ENCODE measurements at places on chromosomes 4 and X.

DNA sequence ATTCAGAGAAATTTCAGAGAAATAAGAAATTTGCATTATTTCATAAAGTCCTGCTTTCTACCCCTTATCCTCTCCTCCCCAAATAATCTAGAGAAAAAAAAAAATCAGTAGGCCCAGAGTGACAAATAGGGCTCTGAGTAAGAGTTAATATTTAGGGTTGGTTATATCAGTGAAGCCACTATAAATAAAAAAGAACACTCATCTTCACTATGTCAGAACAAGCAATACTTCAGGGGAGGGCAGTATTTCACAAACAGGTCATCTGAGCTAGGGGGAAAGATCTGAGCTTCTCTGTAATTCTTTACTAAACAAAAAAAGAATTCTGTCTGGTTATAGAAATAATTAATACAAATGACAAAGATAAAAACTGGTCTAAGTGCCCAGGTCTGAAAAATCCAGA, 39.4 kb downstream of the PDE5A start:
- peak; percentile 19 for DNase-seq

- no peak for DNase-seq
Measured at GRCh38 chr4:145195167-145195952, 15.0 kb upstream of the OTUD4 start.

DNA sequence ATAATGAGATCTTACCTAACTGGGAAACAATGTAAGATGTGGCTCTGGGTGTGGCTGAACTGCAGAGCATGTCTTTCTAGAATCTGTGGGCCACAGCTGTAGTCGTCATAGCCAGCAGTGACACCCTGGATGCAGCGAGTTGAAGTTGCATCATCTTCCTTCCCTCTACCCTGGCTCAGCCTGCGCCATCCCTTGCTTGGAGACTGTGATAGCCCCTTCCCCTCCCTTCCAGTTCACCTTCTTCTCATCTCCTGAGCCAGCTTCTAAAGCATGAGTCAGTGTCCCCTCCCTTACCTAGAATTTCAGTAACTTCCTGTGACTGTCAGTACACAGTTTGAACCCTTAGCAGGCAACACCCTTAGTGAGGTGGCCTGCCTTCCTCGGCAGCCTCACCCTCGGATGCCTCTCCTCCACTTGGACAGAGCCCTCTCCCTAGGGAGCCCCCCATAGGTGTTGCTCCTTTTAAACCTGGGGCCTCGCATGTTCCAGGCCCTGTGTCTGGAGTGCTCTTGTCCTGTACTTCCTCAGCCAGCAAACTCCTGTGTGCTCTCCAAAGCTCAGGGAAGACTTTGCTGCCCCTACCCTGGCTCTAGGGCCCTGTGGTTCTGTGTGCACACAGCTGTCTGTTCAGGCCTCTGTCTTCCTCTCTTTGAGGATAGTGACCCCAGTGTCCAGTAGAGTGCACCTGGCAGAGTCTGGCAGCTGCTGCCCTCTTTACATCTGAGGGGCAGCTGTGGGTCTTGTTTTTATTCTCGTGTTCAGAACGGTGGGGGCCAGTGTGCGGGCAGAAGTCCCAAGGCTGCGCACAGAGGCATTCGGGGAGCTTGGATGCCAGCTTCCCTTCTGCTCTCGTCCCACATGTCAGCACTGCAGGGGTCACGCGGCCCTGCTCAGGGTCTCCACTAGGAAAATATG, 43.7 kb upstream of the TADA2B start:
- DNase-seq: no peak

- DNase-seq: no peak
Measured at GRCh38 chr4:74042681-74043080, 4.2 kb upstream of the CXCL3 start.

DNA sequence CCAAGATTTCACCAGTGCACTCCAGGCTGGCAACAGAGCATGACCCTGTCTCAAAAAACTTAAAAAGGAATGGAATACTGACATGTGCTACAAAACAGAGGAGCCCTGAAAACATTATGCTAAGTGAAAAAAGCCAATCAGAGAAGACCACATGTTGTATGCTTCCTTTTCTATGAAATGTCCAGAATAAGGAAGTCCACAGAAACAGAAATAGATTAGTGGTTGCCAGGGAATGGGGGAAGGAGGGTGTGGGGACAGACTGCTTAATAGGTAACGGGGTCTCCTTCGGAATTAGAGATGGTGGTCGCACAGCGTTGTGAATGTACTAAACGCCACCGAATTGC, 30.1 kb upstream of the KIAA0232 start:
- DNase-seq: no peak

- DNase-seq: peak; percentile 22
Measured at GRCh38 chrX:54358424-54359211, 772 bp upstream of the WNK3 start.

GRCh38 chrX:110089656-110090403, 86.9 kb downstream of the TMEM164 start:
- no peak for DNase-seq

DNA sequence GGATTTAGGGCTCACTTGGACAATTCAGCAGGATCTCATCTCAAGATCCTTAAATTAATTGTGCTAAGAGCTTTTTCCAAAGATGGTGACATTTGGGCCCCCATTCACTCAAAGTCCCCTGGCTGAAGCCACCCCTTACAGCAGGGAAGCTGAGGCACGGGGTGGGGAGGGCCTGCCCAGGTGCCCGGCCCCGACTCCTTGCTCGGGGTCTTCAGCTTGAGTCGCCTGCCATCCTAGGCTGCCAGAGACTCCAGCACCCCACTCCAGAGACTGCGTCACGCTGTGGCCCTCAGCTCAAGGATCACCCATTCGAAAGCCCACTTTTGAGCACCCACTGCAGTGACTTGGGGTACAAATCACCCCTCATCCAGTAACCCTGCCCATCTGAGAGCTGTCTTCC, 39.2 kb upstream of the GPR78 start:
- DNase-seq: no peak

DNA sequence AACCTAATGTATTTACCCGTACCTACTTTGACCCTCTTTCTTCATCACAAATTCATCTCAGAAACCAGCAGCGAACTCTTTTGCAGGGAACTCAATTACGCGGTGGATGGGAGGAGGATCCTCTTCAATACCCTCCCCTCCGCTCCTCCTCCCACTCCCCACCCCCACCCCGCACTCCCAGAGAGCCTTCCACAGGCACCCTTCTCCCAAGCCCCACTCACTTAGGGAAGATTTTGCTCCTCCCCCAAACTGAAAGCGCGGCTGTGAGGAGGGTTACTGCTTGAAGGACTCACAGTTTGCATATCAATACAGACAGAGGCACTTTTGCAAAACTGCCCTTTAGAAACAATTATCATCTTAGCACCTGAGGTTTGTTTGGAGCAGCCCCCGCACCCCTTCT, 960 bp upstream of the IL1RAPL1 start:
- DNase-seq: no peak

GRCh38 chrX:23765449-23765848, 17.5 kb upstream of the SAT1 start:
- peak; percentile 53 for DNase-seq

- no peak for DNase-seq
Measured at GRCh38 chr4:184807256-184807655, 18.5 kb downstream of the ACSL1 start.

DNA sequence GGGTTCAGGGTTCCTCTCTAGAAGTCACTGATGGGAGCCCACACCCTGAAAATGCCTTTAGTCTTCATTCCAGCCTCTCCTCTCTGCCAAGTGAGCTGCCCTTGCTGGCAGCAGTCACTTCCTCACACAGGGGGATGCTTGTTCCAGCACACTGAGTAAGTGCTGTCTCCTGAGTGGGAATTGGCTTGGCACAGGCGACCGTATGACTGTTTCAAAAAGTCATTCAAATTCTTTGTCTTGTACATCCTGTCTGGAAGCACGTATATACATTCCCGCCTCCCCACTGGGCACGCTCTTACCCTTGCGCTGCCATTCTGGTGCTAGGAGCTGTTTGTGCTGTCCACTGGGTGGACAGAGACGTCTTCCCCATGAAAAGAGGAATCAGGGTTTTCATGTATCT, 40.2 kb upstream of the CD99 start:
- DNase-seq: no peak

DNA sequence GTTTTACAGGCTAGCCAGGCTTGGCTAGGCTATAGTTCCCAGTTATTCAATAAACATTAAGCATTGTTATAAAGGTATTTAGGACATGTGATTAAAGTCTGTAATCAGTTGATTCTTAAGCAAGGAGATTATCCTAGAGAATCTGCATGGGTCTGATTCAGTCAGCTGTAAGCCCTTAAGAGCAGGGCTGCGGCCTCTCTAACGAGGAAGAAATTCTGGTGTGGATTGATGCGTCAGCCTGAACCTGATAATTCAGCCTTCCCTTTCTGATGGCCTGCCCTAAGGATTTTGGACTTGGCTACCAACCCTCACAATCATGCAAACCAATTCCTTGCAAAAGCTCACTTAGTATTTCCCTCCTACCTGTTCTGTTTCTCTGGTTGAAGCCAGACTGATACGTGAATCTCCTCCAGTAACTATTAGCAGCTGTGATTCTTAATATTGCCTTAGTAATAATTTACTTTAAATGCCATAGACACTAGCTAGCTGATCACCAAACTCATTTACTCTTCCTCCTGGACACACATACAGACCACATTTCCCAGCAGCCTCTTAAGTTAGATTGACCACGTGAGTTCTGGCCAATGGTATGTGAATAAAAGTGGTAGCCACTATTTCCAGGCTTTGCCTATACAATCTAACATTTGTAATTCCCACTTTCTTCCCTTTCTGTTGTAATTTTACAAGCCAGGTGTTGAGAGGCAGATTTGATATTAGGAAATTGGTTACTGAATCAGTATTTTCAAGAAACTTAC, 678.0 kb upstream of the INTU start:
- no peak for DNase-seq

GRCh38 chrX:120311727-120312063, 434 bp upstream of the TMEM255A start:
- no peak for DNase-seq

GRCh38 chr4:183675625-183676024, 16.5 kb downstream of the TRAPPC11 start:
- DNase-seq: peak; percentile 64

- DNase-seq: no peak
Measured at GRCh38 chr4:18202486-18202885, 180.9 kb upstream of the LCORL start.

- DNase-seq: no peak
Measured at GRCh38 chr4:158966091-158966490, 136.8 kb upstream of the RAPGEF2 start.

GRCh38 chr4:147791865-147792264, 60.0 kb downstream of the ARHGAP10 start:
- DNase-seq: no peak

DNA sequence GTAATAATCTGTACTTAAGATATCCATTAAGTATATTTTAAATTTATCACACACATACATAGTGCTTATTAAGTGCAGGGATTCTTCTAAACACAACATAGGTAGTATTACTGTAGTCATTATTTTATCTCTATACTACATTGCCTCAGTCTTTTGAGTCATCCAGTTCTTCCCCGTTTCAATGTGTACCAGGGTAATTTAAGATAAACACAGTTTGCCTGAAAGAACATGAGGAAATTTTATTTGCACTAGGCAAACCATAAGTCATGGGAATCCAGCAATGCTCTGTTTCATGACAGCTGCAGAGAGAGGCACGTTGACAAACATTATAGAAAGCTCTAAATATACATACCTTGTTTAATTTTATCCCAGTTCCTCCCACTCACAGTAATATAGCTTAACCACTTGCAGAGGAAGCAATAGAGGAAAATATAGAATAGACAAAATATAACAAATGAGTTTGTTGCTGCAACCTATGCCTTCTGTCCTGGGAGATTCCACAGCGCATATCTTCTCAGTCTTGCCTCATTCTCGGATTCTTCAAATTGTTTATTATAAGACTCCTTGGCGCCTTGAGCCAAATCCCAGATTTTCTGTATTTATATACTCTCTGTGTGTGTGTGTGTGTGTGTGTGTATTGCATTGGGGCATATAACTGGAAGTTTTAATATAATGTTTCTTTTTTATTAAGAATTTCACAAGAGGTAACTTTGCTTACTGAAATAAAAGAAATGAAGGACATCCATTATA, 258.6 kb downstream of the FAM133A start:
- no peak for DNase-seq

DNA sequence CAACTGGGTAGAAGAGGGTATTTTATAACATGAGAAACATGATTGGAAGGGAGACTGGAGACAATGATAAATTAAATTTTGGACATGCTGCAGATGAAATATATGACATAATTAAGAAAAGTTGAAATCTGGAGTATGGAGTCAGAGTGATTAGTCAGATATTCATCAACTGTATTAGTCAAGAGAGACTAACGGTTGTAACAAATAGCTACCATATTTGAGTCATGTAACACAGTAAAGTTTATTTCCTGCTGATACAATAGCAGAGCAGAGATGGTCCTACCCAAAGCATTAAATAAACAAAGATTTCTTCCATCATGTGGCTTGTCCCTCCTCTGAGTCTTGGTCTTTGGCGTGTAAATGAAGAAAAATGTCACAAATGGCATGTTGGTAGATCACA, 321.3 kb downstream of the GALNTL6 start:
- DNase-seq: peak; percentile 38

GRCh38 chr4:169668069-169668721, 47.8 kb downstream of the CLCN3 start:
- no peak for DNase-seq

DNA sequence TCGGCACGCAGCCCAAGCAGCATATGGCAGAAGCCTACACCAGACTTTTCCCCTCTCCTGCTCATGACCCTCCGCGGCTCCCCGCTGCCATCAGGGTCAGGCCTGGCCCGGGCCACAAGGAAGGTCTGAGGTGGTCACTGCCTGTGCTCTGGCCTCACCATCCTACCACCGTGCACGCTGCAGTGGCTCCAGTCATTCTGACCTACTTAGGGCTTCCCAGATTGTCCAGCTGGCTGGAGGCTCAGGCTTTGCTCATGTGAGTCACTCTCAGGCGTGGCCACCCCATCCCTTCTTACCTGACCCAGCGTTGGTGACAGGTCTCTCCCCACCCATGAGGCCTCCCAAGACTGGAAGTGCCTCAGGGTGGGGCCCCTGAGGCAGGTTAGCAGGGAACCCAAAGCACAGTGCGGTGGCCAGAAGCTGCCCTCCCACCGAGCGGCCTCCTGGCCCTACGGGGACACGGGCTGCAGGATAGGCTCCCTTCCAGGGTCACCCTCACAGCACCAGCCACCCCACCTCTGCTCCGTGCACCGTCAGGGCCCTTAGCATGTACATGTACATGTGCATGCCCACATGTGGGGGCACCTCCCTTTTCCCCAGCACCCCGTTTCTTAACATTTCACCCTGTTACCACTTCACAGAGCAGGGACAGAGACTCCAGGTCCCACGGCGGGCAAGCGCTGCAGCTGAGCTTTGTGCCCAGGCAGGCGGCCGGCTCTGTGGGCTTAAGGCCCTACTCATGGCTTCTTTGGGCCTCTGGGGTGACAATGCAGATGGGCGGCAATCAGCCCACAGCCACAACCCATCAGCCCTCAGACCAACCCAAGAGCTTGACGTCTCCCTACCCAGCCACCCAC, 2.2 kb downstream of the TREX2 start:
- DNase-seq: no peak

GRCh38 chrX:120726294-120726693, 96.4 kb upstream of the C1GALT1C1 start:
- no peak for DNase-seq

GRCh38 chrX:30414144-30414543, 105.0 kb upstream of the NR0B1 start:
- no peak for DNase-seq

- DNase-seq: no peak
Measured at GRCh38 chr4:57305836-57306235, 195.7 kb upstream of the IGFBP7 start.

- DNase-seq: no peak
Measured at GRCh38 chr4:101065935-101066485, 281.3 kb downstream of the PPP3CA start.
